K562 (cell line): ENCODE measurements at places on chromosomes 1 and 21. TPM values are rescaled to one million over a fixed set of nuclear protein-coding genes. Genes with fewer than 3 reads are reported as not detected.

The CYP4Z1 gene
- not detected in 2 replicates for total RNA-seq

The PDZK1 gene
- total RNA-seq, result 0.13 and 0.22 TPM in 2 replicates

GRCh38 chr1:33429332-33429731 is 1.6 kb downstream of the PHC2 start:
- H3K27me3 ChIP-seq, result peaks cover 20% of the 10 kb centered on the region
- H3K36me3 ChIP-seq, result no peaks in the 10 kb centered on the region
- H3K27ac ChIP-seq, result no peak overlapping the region
- DNase-seq, result no peak

The C1orf226 gene
- total RNA-seq, result 1.4 and 1.6 TPM in 2 replicates

- DNase-seq, result no peak
- H3K27me3 ChIP-seq, result no peaks in the 10 kb centered on the region
- no peak overlapping the region for H3K4me3 ChIP-seq
- no peak overlapping the region for H3K27ac ChIP-seq
- no peaks in the 10 kb centered on the region for H3K4me1 ChIP-seq
- no peaks in the 10 kb centered on the region for H3K36me3 ChIP-seq
Measured at GRCh38 chr1:219391297-219391696, 217.6 kb downstream of the LYPLAL1 start.

- peaks cover 48% of the 10 kb centered on the region for H3K27me3 ChIP-seq
- no peaks in the 10 kb centered on the region for H3K4me1 ChIP-seq
- no peaks in the 10 kb centered on the region for H3K36me3 ChIP-seq
Measured at GRCh38 chr21:34279285-34279684, 84.5 kb upstream of the KCNE2 start.

- H3K36me3 ChIP-seq, result no peaks in the 10 kb centered on the region
- DNase-seq, result no peak
- no peaks in the 10 kb centered on the region for H3K27me3 ChIP-seq
- no peak overlapping the region for H3K27ac ChIP-seq
- no peak overlapping the region for H3K4me3 ChIP-seq
- H3K4me1 ChIP-seq, result peaks cover 3% of the 10 kb centered on the region; the same call in 1 of the 2 replicates
Measured at GRCh38 chr1:168312718-168313604, 32.3 kb downstream of the TBX19 start.

DNA sequence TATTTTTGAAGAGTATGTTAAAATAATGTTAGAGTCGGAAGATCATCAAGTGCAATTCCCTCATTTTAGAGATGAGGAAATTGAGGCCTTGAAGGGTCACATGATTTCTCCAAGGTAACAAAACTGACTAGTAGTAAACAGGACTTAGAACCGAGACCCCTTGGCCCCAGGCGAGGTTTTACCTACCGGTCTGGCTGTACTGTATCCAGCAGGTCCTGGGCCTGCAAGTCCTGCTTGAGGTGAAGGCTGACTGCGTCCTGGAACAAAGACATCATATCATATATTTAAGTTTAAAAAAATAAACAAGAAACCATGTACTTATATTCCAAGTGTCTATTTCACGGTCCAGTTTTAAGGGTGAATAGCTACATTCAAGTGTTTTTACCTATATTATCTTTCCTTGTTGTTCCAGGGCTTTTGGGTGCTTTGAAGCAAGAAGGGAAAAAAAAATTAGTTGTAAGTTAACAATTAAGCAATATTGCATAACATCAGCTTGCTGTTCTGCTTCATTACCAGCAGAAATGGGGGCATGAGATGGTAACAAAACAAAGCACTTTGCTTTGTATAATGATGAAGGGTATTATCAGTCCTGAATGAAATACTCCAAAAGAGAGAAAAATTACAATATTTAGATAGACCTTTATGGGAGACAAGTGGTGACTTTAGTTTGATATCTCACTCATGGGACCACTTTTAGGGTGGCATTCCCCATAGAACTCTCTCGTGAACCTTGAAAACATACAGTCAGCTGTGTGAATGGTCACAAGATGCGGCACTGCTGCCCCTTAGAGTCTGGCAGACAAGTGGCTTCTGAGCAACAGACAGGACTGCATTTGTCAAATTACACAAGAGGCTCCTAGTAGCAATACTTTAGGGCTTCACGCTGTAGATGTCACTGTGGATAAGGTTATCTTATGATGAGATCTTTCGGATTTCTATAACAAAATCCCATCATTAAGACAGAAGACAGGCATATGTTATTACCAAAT is 29.8 kb upstream of the CFAP298 start:
- H3K4me1 ChIP-seq, result peaks cover 5% of the 10 kb centered on the region; the same call in 1 of the 3 replicates
- DNase-seq, result no peak
- no peak overlapping the region for H3K4me3 ChIP-seq
- H3K36me3 ChIP-seq, result peaks cover 52% of the 10 kb centered on the region; the same call in 2 of the 3 replicates
- H3K27me3 ChIP-seq, result no peaks in the 10 kb centered on the region

DNA sequence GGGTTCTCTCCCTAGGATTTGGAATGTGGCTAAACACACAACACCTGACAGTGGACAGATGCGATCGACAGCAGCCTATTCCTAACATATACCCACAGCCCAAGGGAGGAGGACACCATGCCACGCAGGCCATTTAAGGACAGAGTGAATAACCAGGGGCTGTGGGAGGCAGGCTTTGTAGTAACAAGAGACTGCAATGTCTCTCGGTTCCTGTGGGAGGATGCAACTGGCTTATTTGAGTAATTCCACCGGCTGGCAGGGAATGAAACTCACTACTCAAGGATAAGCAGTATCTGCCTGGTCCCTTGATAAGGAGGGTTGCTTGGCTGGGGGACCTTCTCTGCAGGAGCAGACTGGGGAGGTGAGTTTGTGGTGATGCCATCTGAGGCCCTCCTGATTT is 109.6 kb downstream of the PCP4 start:
- H3K36me3 ChIP-seq, result no peaks in the 10 kb centered on the region
- H3K4me3 ChIP-seq, result no peak overlapping the region
- H3K27me3 ChIP-seq, result no peaks in the 10 kb centered on the region
- DNase-seq, result no peak

DNA sequence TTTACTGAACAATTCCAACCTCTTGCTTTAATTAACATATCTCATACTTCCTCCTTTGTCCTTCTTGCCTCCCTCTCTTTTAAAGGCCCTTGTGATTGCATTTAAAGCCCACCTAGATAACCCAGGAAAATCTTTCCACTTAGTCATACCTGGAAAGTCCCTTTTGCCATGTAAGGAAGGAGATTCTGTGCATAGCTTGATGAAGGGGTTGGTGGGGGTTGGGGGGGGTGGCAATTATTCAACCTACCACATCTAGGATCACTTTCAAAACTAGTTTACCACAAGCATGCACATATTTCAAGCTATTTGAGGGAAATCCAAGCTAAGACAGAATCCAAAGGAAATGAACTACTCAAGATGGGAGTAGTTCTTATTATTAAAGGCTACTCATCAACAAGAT is 249.1 kb upstream of the PTBP2 start:
- no peak for DNase-seq
- H3K4me3 ChIP-seq, result no peak overlapping the region
- no peak overlapping the region for H3K27ac ChIP-seq
- no peaks in the 10 kb centered on the region for H3K27me3 ChIP-seq

- no peaks in the 10 kb centered on the region for H3K4me1 ChIP-seq
- H3K36me3 ChIP-seq, result no peaks in the 10 kb centered on the region
- no peaks in the 10 kb centered on the region for H3K27me3 ChIP-seq
- DNase-seq, result no peak
Measured at GRCh38 chr1:185594786-185595410, 139.3 kb upstream of the HMCN1 start.

DNA sequence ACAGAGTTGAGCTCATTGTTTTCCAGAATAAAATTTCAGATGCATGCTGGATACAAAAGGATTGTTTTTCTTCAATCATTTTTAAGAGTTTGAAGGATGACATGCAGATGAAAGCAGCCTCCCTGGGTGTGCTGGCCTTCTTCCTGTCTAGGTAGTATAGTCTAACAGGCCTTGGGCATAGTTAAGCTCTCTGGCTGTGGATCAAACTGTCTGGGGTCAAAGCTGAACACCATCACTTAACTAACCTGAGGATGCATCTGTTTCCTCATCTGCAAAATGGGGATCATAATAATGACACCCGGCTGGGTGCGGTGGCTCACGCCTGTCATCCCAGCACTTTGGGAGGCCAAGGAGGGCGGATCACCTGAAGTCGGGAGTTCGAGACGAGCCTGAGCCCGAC is 6.0 kb upstream of the TIE1 start:
- peaks cover 35% of the 10 kb centered on the region; the same call in 2 of the 3 replicates for H3K27me3 ChIP-seq
- H3K36me3 ChIP-seq, result no peaks in the 10 kb centered on the region
- no peak overlapping the region for H3K27ac ChIP-seq
- H3K4me3 ChIP-seq, result no peak overlapping the region
- DNase-seq, result no peak

DNA sequence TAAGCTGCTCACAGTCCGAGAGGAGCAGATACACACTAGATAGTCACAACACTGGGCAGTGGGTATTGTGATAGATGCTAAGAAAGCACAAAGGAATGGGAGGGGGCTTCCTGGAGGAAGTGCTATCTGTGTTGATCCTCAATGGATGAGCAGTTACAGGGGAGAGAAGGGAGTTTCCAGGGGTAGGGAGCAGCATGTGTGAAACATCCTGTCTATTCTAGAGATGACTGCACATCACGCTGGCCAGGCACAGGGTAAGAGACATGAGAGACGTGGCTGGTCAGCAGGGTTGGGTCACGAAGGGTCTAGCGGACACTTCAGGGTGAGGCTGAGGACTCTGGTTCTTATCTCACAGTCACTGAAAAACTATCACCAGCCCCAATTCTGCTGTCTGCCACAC is 235.2 kb downstream of the TRABD2B start:
- H3K27ac ChIP-seq, result no peak overlapping the region
- H3K4me1 ChIP-seq, result no peaks in the 10 kb centered on the region
- no peak overlapping the region for H3K4me3 ChIP-seq
- no peak for DNase-seq
- H3K27me3 ChIP-seq, result peaks cover 23% of the 10 kb centered on the region; the same call in 2 of the 3 replicates

The SRSF4 gene
- 93.1 and 93.2 TPM in 2 replicates for total RNA-seq
